Cardiac fibroblast (primary cell): ENCODE measurements at places on chromosomes 12 and 14.
A peak's percentile ranks its signal among the peaks of the same experiment; 100 is the strongest.

DNA sequence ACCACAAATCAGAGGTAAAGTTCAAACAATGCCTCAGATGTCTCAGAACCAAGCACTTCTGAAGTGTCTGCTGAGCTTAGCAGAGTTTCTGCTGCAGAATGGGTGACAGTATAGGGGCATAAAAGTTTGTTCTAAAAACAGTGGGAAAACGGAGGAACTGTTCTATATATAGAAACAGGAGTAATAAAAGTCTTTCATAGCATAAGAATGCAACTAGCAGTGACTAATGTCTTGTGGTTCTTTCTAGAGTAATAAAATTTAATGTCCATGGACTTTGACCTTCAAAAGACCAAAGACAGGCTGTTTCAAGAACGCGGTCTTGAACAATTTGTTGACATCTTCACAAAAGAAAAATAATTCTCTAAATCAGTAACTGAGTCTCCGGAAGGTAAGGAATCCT is 107.5 kb upstream of the FAR2 start:
- DNase-seq: peak; percentile 84

GRCh38 chr12:1797011-1797901 is 23.1 kb upstream of the LRTM2 start:
- DNase-seq: no peak

- peak; percentile 46 for DNase-seq
Observed at GRCh38 chr14:43539210-43539609, 967.9 kb downstream of the FSCB start.

DNA sequence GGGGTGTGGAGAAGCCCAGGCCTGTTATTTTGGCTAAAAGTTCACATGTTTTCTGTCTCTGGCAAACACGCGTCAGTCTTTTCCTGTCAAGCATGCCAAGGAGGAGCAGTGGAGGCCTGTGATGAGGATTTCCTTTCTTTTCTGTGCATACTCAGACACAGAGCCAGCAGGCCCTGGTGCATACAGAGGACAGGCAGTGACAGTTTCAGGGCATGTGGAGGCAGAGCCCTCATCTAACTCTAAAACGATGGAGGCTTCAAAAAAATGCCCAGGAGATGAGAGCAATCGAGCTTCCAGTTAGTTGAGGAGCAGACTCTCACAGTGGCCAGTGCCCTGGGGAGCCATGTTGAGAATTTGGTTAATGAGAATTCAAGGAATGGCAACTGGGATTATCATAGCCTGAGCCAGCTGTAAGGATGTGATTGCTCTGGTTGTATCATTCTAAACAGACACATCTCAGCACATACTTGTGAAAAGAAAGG is 66.5 kb downstream of the TRAFD1 start:
- DNase-seq: peak; percentile 47

DNA sequence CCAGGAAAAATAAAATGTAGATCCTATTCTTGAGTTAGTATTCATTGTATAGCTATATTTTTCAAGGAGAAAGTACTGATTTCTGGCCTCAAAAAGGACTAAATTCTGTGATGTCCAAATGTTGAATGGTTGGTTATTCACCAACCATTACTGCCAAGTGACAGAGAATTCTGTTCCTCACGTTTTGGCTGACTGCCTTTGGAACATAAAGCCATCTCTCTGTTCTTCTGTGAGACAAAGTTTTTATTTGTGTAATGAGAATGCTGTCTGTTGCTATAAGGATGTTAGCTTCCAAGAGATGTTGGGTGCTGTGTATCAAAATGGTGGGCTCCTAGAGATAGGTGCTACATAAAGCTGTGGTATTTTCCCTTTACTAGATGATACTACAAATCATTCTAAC is 9.3 kb downstream of the ZNF410 start:
- no peak for DNase-seq

DNA sequence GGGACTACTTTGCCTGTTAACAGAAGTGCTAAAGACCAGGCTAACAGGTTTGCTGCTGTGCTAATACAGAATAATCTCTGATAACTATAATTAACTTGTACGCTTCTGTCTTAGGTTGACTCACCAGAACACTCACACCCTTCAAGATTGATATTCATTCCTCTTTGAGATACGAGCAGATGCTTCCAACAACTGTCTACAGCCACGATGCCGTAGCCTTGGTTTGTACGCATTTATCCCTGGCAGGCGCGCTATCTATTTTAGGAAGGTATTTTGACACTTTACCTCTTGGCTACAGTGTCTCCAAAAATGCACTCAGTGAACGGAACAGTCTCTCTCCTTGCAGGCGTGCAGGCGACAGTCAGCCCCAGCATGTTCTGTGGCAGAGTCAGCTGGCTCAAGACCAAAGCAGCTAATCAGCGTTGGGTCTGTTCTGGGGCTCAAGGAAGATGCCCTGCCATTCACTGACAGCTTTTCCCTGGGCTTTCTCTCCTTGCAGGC is 146.4 kb upstream of the PRICKLE1 start:
- DNase-seq: no peak

DNA sequence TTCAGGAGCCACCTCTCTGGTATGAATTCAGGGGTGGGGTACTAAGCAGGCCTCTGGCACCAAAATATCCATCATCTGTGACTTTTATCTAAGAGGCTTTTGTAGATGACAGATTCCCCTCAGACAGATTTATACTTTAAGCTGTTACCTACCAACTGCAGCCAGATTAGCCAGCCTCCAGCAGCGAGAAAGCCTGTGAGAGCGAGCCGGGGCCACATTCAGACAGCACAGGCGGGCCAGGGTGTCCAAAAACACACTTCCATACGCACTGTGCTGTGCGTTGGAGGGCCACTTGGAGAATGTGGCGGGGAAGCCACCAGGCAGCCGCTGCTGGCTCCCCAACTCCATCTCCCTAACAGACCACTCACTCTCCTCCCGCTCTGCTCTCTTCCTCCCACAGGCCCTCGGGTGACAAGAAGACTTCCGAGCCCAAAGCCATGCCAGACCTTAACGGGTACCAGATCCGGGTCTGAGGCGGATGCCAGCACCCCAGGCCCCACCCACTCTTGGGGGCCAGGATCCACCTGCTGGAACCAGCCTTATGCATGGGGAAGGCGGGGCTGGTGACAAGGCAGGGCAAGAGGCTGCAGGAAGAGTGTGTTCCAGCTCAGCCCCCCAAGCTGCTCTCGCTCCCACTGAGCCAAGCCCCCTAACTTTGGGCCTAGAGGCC is 17.4 kb downstream of the VASH1 start:
- no peak for DNase-seq

GRCh38 chr14:61925043-61925442 is 162.8 kb downstream of the SNAPC1 start:
- DNase-seq: peak; percentile 40

DNA sequence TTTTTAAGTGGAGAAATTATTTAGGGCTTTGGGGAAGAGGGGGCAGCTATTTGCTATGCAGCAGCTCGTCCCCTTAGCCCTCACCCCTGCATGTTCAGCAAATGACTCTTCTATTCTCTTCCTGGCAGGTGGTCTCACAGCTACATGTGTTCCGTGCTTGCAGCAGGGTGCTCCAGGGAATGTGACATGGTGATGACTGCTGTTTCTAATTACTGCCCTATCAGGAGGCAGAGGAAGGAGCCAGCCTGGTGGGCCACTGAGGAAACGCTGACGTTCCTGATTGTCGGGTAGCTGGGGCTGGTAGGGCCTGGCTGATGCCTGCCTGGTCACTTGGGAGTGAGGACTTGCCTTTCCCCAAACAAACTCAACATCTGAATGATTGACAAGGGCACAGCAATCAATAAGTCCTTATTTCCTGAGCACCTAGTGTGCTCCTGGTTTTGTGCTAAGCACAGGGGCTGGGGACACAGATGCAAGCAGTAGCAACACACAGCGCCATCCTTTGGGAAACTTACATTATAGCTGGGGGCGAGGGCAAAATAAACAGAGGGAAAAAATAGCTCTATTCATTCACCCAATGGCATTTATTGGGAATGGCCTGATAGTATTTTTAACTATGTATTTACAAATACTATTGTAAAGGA is 377.8 kb downstream of the FUT8 start:
- DNase-seq: no peak

- no peak for DNase-seq
Observed at GRCh38 chr12:49031573-49032161, 13.1 kb upstream of the PRKAG1 start.
